ENCODE measurements at places on chromosomes 1 and 21.

GRCh38 chr1:2921970-2922686, 99.1 kb upstream of the ACTRT2 start:
- peak; percentile 6 for DNase-seq

DNA sequence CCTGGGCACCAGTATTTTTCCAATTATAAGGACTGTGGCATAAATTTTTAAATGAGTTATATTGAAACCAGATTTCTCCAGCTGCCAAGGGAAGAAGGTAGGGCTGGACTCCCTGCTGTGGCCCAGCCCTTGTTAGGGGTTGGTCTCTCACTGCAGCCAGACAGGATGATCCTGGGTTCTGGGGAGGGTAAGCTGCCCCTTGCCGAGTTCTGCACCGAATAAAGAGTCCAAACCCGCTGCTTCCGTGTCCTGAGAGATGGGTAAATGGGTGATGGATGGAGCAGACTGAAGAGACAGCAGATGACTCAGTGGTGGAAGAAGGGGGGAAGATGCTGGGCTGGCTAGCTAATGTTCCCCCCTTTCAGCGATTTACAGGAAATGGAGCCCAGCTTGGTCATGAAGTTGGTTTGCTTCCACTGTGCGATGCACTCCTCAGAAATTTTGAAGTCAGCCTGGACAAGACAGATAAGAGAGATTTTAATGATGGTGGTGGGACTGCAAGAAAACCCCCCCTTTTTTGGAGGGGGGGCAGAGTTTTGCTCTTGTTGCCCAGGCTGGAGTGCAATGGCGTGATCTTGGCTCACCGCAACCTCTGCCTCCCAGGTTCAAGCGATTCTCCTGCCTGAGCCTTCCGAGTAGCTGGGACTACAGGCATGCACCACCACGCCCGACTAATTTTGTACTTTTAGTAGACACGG, 41.4 kb downstream of the YARS1 start:
- no peak for DNase-seq

GRCh38 chr1:21916447-21917238, 20.5 kb downstream of the HSPG2 start:
- DNase-seq = no peak

GRCh38 chr1:118113261-118113660, 71.8 kb downstream of the SPAG17 start:
- no peak for DNase-seq

DNA sequence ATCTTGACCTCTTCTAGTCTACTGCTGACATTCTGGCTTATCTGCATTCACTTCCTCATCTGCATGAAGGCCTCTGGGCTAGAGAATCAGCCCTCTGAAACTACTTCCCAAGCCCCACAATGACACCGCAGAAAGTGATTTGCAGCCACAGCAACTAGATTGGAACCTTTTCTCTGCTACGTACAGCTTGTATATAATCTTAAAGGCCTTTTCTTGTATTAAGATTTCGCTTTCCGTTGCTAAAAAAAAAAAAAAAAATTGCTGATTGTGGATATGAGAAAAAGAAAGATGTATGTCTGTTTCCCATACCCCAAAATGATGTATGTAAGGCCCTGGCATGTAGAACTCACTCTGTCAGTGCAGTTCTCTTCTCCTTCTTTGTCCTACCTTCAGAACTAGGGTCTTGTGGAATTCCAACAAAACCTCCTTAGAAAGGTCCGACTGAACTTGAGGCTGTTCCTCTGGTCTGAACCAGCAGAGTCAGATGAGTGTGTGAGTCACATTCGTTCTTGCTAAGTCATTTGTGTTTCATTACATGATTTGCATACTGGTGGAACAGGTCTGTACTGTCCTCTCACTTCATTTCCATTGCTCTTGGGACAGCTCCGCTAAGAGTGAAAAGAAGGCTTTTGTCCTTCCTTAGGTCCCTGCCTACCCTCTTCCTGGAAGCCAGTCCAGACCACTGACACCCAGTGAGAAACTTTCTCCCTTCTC, 62.7 kb downstream of the PLPP3 start:
- DNase-seq = no peak

DNA sequence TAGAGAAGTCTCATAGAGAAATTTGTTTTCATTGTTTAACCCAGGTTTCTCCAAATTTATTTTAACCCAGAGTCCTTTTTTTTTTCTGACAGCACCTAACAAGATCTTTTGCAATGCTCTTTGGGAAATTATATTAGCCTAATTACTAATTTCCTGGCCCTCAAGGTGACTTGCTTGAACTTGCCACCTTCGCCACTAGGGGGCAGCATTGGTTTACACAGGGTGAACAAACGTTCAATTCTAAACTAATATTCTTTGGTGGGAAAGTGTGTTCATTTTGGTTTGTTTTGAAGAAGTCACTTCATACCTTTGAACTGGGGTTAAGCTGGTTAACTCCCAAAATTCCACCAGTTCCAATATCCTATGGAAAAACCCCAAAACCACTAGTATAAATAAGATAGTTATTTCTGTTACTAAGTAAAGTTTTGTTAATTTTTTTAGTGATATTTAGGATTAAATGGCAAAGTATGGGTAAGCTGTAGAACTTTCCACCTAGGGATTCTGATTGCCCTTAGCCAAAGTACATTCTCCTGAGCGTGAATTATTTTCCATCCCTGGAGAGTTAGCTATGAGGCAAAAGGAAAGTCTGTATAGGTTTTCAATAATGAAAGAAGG, 13.0 kb downstream of the CCDC190 start:
- peak; percentile 60 for DNase-seq

DNA sequence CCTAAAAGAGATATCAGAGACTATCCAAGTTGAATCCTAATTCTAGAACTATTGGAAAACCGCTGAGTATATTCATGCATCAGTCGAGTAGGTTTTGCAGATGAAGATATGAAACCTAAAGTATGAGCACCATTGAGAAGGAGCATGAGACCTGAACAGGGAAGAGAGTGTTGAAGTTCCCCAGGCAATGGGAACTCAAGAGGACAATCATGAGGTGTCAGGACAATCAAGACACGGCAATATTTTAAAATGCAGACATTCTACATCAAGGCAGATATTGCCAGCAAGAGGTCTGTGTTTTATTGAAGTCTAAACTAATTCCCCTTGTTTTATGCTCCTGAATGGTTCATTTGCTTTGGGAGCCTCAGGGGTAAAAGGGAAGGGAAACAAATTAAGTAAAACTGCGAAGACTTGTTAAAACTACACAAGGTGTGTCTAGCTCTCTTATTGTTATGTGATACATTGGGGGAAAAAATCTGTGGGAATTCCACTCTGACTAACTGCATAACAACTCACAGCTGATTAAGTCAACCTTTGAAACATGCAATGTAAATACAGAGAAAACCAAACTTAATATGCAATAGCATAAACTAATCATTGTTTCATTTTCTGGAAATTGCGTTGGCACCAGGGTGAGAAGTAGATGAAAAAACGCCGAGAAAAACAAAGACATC, 347.9 kb upstream of the ADGRL2 start:
- no peak for DNase-seq

DNA sequence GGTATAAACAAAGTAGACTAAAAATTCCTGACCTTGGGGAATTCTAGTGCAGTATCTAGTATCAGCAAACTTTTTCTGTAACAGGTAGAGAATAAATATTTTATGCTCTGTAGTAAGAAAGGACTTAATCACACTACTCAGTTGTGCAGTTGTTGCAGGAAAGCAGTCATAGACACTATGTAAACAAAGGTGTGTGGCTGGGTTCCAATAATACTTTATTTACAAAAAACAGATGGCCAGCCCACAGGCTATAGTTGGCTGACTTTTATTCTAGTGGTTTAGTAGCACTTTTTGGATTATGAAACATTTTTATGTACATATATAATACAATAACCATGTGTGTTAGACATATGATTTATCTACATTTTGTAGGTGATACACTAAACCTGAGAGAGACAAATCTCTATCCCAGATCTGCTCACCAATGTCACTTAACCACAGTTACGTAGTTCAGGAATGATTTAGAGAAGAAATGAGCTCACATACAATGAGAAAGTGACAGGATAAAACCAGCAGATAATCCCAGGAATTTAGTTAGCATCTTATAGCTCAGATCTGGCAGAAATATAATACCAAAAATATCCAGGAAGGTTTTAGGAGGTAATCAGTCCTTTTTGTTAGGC, 56.1 kb downstream of the MIER1 start:
- no peak for DNase-seq

- no peak for DNase-seq
Observed at GRCh38 chr1:69702085-69702484, 134.4 kb downstream of the LRRC7 start.

GRCh38 chr1:74467786-74468377, 44.5 kb downstream of the LRRC53 start:
- DNase-seq = no peak

- no peak for DNase-seq
Observed at GRCh38 chr21:41064334-41064791, 103.6 kb upstream of the BACE2 start.

DNA sequence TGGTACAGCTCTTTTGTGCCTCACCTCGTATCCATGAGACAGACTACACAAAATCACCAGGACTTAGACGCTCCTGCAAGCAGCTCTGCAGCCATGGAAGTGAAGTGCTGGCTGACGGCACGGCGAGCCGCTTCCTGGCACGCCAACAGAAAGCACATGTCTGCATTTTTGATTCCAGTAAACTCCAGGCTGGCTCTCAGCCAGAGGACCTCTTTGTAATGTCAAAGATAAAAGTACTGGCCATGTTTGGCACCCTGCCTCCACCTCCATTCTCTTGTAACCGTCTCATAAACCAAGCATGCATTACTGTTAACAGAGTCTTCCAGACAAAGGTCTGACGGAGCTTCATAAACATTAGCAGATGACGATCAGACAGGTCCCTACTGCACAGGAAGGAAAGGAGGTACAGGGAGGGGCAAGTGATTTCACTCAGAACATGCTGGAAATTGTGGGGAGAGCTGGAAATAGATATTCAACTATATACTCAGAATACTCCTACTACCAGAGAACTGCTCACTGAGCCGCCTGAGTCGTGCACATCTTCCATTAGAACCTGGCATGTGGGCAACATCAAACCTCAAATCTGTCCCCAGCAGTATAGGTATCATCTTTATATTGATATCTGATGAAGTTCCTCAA, 632.0 kb downstream of the SMYD3 start:
- DNase-seq = no peak

- DNase-seq = no peak
Observed at GRCh38 chr1:222680080-222680479, 32.2 kb downstream of the AIDA start.

GRCh38 chr1:90836345-90836679, 119.2 kb upstream of the BARHL2 start:
- no peak for DNase-seq

- no peak for DNase-seq
Observed at GRCh38 chr1:67983867-67984266, 66.6 kb downstream of the DIRAS3 start.

DNA sequence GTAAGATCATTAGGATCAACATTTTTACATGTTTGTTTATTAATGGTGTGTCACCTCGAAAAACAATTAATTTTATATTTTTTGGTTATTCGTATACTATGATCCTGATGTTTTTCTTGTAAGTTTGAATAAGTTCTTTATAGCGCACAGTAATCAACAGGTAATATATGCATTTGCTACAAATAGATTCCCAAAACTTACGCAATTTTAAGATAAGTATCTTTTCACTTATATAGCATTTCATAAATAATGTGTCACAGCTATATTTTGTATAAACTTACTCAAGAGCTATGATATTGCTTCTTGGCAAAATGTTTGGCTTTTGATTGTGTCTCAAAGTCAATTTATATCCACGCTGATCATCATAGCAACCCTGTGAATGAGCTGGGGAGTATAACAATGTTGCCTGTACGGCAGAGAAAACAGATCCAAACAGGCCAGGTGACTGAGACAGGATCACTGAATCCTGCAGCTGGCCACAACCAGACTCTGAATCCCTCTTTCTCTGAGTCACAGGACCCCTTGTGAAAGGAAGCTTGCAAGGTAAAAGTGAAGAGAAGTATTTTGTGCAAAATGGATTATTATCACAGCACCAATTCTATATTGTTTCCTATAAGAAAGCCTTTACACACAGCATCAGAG, 48.6 kb downstream of the GNG12 start:
- no peak for DNase-seq

DNA sequence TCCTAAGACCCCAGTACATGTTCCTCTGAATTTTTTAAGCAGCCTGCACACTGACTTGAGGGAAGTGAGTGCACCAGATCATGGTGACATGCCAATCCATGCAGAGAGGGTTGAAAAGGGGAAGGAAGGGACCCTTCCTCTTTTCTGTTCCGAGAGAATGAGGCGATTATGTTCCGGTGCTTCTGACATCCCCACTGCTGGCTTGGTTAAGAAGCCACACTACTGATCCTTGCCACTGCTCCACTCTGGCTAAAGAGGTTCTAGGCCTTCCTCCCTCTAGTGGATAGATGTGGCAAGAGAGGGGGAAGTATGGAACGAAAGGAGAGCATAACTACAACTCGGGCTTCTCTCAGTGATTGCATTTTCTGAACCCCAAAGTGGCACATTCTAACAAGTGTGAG, 1.8 kb upstream of the CYB5R1 start:
- DNase-seq = no peak

- no peak for DNase-seq
Observed at GRCh38 chr1:151196292-151196800, 2.0 kb upstream of the PIP5K1A start.

DNA sequence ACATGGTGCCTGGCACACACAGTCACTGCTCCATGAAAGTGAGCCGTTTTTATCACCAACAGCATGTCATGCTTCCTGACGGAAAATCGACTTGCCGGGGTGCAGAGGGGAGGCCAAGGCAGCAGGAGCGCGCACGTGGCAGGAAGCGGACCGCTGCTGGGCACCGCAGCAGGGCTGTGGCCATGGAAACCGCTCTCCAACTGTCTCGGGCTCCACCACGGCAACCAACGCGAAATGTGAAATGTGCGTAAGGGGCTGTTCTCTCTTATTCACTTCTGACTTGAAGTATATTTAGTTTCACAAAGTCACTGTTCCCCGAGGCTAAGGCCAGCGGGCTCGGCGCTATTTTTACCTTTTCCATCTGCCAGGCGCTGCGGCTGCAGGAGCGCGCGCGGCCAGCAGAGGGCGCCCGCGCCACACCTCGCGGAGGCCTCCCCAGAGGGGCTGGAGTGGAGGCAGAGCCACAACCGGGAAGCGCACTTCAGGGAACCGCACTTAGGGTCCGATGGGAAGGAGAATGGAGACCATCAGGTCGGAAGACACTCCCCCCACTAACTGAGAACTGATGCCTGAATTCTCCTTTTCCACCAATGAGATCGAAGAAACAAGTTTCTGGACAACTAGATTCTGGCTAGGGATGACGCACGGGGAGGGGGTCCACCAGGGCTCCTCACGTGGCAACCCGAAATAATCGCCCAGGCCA, 19.7 kb downstream of the RCC2 start:
- no peak for DNase-seq

GRCh38 chr21:17451364-17451891, 61.4 kb upstream of the CXADR start:
- DNase-seq = no peak
